CD4-positive, alpha-beta T cell treated with Interleukin-1 beta for 1 hour (primary cell): ENCODE measurements at places on chromosomes 5 and 9.

- no peak for DNase-seq
Measured at GRCh38 chr9:128077847-128078503, 9.9 kb downstream of the SLC25A25 start.

- DNase-seq: no peak
Measured at GRCh38 chr5:56250011-56250410, 16.9 kb upstream of the ANKRD55 start.

GRCh38 chr9:95049761-95050160 is 267.7 kb downstream of the FANCC start:
- no peak for DNase-seq

DNA sequence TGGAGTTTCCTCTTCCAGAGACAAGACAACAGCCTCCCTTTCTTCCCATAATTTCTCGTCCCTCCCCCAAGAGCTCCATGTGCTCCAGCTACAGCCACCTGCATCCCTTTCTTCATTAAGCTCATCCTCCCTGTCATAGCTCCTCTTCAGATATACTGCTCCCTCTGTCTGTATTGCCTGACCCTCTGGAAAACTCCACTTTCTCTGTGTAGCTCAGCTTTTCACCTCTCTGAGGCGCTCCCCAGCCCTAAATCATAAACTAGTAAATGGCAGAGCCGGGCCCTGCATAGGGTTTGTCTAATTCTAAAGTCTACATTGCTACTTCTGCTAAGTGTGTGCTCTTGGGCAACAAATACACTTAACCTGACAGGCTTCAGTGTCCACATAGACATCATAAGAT is 8.8 kb upstream of the PLIN2 start:
- no peak for DNase-seq

- DNase-seq: no peak
Measured at GRCh38 chr5:98540056-98540455, 233.4 kb upstream of the RGMB start.
